ENCODE measurements at places on chromosomes 6 and 20.
A peak's percentile ranks its signal among the peaks of the same experiment; 100 is the strongest.

GRCh38 chr6:53829698-53830221 is 35.0 kb downstream of the LRRC1 start:
- no peak for DNase-seq

DNA sequence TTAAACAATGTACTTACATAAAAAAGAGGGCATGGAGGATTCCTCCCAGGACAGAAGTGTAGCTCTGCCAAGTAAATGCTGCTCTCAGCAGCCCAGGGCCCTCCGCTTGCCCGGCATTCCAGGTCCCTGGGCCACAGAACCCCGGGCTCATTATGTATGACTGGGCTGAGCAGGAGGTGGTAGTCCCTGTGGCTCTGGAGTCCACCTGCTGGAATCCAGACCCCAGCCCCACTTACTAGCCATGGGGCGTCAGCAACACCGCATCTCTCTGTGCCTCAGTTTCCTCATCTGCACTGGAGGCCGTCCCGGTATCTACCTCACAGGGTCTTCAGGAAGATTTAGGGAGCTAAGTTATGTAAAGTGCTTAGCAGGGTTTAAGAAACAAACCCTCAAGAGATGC is 55.4 kb downstream of the PSMG4 start:
- DNase-seq, result no peak

- peak; percentile 62 for DNase-seq
These were observed 10.3 kb upstream of the RAD21L1 start for GRCh38 chr20:1215386-1216170.

DNA sequence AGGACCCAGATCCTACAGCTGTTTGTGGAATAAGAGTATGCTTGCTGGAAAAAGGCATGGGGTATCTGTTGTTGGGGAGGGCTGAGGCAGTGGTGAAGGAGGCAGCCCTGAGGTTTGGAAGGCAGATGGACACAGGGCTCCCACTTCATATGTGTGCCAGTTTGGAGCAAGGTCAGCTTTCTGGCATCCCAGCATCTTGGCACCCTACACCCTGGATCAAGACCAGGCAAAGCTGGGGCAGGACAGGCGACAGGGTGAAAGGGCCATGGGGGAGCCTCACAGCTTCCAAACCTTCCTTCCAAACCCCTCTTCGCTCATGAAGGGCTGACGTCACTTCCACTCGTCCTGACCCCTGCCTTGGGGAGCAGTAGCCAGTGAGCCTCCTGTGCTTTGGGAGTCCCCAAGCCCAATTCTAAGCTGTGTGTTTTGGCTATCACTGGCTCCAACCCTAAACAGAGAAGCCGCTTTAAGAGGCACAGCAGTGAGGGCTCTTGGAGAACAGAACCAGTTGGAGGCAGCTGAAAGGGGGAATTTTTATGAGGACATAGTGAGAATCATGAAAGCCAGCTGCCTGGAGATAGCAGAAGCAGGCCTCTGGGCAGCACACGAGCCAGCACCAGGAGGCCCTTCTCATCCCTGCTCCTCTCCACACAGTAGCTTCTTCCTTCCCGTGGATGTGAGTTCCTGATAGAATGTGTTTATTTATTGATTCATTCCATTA is 448.6 kb upstream of the CDH4 start:
- no peak for DNase-seq
